CD4-positive, alpha-beta T cell treated with Interleukin-21 for 1 hour (primary cell): ENCODE measurements at places on chromosomes 5 and 9.

- DNase-seq = no peak
These were observed 108.9 kb upstream of the LHFPL2 start for GRCh38 chr5:78757269-78758053.

GRCh38 chr5:87899721-87900131 lies 368.9 kb downstream of the TMEM161B start:
- no peak for DNase-seq

- DNase-seq = no peak
These were observed 163.8 kb downstream of the TSSK1B start for GRCh38 chr5:113271015-113271414.

- DNase-seq = no peak
These were observed 266.8 kb downstream of the ARHGEF28 start for GRCh38 chr5:73892806-73893205.

- DNase-seq = no peak
These were observed 32.3 kb upstream of the EQTN start for GRCh38 chr9:27329291-27329690.

GRCh38 chr9:121364886-121365285 lies 5.2 kb downstream of the STOM start:
- no peak for DNase-seq

- no peak for DNase-seq
These were observed 158.8 kb downstream of the CRB2 start for GRCh38 chr9:123514766-123515165.

DNA sequence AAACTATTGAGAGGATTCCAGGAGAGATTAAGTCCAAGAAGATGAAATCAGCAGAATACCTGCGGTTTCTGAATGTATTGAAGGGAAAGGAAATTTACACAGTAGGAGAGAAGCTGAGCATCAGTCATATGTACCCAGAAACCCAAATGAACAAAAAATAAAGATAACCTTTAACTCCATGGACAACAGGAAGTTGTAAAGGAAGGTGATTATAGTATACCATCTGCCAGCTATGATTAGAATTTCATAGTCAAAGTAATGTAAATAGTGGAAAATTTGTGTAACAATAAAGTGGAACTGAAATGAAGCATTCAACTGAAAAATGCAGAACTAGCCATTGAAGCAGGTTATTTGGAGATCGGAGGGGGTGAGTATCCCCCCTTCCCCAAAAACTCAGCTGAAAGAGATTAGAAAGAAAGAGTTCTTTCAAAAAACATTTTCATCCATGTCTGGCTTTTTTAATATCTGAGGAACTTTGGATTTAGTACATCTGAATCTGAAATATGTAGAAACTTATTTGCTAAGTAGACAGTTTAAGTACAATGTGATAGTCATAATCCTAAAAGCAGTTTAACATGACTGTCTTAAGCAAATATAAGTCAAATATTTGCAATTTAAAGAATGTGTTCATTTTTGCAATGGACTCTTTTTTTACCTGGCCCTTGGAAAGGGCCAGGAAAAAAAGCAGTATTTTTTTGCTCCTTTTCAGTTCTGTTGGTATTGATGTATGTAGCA lies 58.4 kb downstream of the APC start:
- DNase-seq = no peak

DNA sequence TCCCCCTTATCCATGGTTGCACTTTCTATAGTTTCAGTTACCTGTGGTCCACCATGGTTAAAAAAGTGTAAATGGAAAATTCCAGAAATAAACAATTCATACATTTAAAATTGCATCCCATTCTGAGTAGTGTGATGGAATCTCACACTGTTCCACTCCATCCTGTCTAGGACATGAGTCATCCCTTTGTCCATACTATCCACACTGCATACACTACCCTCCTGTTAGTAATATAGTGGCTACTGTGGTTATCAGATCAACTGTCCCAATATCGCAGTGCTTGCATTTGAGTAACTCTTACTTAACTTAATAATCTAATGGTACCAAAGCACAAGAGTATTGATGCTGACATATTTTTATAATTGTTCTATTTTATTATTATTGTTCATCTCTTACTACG lies 100.7 kb downstream of the RAB3C start:
- DNase-seq = no peak

DNA sequence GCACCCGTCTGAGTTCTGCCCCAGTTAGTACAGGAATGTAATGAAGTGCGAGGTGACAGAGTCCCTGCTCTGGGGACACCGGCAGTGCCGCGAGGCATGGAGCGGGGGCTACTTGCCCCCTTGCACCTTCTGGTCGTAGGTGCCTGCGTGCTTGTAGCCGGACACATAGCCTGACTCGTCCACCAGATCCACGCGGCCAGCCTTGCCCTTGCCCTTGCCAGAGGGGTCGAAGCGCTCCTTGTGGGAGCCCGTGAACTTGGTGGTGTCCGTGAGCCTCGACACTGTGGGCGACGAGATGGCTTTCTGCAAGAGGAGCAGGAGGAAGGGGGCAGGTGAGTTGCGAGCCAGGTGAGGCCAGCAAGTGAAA lies 28.2 kb downstream of the TPPP start:
- DNase-seq = no peak

DNA sequence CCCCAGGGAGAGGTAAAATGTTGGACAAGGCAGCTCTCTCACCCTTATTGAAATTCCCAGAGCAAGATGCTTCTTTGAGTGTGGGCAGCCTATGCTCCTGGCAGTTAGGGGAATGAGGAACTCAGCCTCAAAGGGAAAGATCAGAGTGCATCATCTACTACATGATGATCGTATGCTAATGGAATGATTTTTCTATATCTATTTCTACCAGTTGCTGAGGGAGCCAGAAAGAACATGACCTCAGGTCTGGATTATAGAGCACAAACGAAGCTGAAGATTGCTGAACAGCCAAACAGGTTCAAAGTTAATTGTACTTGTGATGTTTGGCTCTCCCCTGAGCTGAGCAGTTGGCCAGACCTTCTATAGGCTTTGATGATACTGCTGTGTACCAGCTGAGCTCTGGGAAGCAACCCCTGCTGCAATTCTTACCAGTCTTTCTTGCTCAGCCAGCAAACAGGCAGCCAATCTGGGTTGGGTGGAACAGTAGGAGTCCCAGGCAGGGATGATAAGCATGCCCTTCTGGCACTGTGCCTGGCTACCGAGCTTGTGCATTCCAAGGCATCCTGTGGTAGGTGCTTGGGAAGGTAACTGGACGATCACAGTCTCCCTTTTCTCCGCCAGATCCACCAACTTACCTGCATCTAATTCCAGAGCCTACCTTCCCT lies 10.3 kb upstream of the FBXL7 start:
- no peak for DNase-seq

- DNase-seq = no peak
These were observed 251.6 kb downstream of the MPDZ start for GRCh38 chr9:13027879-13028278.

DNA sequence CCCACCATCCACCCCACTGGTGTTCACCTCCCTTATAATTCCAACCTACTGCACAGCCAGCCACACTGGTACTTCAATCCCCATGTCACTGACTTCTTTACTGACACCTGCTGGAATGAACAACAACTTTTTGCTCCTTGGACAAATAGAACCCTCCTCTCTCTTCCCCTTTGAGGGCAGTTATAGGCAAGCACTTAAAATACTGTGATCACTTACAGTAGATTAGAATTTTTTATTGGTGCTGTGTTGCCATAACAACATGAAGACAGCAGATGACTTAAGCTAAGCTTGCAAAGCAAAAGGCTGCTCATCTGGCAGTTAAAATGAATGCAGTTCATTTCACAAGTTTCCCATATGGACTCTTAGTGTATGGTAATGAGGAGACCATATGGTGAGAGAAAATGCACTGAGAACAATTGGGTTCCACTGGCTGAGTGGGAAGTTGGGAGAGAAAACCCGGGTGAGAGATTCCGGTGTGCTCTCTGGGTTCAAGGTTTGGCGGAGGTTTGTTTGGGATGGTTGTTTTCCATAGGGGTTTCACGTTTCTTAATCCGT lies 374.3 kb downstream of the EBF1 start:
- no peak for DNase-seq

- DNase-seq = no peak
These were observed 8.3 kb downstream of the CRB2 start for GRCh38 chr9:123364241-123364824.

DNA sequence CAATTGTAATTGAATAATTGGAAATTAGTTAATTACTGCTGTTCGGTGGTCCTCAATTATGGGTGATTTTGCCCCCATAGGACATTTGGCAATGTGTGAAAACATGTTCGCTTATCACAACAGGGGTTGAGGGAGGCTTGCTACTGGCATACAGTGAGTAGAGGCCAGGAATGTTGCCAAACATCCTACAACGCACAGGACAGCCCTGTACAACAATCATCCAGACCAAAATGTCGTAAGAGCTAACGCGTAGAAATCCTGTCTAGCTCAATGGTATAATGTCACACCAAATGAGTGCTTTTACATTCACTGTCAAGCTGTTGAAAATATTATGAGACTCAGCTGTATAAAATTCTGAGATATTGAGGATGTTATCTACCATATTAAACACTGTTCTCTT lies 464.4 kb upstream of the TUSC1 start:
- no peak for DNase-seq

GRCh38 chr5:133459474-133460160 lies 152.7 kb downstream of the FSTL4 start:
- DNase-seq = no peak

DNA sequence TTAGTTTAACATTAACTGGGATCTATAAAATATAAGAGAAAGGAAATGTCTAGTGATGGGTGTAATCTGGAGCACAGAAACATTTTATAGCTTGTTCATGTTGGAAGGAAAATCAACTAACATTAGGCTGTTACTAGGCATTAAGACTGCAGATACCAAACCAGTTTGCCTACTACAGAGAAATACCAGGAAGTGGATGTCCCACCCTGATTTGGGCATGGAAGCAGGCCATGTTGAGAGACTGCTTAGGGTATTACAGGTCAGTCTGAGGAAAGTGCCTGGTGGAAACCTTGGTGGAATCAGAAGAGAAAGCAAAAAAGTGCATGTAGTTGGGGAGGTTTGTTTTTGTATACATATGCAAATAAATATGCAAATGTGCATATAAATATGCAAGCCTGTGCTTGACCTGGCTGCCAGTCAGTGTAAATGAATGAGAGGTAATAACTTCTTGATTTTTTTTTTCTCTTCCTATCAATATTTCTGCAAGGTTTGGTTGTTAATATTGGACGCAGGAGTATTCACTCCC lies 9.6 kb upstream of the CCDC112 start:
- no peak for DNase-seq

DNA sequence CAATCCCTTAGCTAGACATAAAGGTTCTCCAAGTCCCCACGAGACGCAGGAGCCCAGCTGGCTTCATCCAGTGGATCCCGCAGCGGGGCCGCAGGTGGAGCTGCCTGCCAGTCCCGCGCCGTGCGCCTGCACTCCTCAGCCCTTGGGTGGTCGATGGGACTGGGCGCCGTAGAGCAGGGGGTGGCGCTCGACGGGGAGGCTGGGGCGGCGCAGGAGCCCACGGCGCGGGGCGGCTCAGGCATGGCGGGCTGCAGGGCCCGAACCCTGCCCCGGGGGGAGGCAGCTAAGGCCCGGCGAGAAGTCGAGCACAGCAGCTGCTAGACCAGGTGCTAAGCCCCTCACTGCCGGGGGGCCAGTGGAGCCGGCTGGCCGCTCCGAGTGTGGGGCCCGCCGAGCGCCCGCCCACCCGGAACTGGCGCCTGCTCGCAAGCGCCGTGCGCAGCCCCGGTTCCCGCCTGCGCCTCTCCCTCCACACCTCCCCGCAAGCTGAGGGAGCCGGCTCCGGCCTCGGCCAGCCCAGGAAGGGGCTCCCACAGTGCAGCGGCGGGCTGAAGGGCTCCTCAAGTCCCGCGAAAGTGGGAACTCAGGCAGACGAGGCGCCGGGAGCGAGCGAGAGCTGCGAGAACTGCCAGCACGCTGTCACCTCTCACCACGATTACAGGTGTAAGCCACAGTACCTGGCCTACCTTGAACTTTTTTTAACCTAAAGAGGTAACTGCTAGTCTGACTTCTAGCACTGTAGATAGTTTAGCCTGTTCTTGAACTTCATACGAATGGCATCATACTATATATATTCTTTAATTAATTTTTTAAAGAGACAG lies 35.5 kb downstream of the PTGS1 start:
- DNase-seq = no peak
